Muscle of back (tissue), 13 donors: ENCODE measurements at places on chromosomes 16 and 17. TPM values are rescaled to one million over a fixed set of nuclear protein-coding genes. Genes with fewer than 3 reads are reported as not detected.

DNA sequence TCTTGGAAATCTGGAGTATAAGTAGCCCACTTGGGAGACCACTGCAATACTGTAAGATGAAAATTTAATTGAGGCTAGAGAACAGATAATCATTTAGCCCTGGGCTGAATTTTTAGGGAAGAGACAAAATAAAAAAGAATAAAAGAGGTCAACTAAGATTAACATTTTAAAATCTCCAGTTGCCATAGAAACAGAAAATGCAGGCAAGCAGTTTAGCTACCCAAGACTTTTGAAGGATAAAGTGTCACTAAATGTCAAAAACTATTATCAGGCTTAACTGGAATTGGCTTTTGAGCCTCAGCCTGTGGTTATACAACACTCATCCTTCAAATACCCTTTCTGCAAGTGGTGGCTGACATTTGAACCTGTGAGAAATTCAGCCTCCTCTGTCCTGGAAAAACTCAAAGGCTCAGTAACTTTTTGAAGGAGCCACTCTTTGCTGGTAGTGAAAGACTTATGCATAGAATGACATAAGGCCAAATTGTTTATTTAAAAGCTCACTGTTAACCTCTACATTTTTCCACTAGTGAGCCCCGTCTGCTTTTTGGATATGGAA is 220.7 kb upstream of the KCNJ16 start:
- DNase-seq, result no peak

GRCh38 chr17:46160169-46160568 is 33.1 kb downstream of the KANSL1 start:
- no peak for DNase-seq

DNA sequence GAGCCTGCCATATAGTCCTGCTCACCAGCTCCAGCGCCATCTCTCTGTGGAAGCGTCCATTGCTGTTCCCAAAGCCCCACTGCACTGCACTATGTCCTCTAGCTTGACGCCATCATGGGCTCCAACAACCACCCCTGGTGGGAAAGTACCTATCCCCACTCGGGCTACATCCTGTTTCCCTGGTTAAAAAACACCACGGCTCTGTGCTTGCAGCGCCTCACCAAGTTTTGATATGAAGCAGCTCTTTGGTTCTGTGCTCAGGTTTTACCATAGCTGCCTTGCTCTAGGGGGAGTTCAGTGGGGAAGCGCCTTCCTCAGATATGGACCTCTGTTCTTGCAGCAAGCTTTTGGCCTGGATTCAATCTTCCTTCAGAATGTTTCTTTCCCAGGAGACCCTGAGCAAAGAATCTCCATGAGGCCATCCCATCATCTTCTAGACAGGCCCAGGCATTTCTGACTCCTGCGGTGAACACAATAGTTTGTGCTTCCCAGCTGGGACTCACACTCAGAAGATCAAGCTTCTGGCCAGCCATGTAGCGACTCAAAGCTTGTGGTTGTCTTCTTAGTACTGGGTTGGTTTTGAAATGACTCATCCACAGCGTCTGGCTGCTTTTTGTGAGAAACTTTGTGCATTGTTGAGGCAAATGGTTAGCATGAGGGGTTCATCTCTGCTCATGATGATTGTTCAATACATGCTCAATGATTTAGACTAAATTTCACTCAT is 39.5 kb downstream of the DYNLRB2 start:
- DNase-seq, result no peak

- DNase-seq, result no peak
These were observed 23.4 kb downstream of the MAPK8IP3 start for GRCh38 chr16:1729445-1729844.

The BCAR1 gene
- polyA plus RNA-seq, result 40.3 TPM

DNA sequence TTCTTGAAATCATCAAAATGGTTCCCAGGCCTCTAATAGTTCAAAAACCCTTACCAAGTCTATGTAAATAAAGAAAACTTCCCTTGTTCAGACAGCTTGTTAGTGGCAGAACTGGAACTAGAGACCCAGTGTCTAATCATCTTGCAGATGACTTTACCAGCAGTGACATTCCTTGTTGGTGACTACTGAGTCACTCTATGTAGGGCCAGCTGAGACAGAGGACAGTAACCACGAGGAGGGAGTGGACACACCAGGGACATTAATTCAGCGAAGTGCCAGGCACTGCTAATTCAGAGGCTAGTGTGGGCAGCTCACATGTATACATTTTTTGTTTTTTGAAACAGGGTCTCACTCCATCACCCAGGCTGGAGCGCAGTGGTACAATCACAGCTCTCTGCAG is 6.1 kb upstream of the HEATR3 start:
- no peak for DNase-seq

The GDPD1 gene
- 2.9 TPM for polyA plus RNA-seq

DNA sequence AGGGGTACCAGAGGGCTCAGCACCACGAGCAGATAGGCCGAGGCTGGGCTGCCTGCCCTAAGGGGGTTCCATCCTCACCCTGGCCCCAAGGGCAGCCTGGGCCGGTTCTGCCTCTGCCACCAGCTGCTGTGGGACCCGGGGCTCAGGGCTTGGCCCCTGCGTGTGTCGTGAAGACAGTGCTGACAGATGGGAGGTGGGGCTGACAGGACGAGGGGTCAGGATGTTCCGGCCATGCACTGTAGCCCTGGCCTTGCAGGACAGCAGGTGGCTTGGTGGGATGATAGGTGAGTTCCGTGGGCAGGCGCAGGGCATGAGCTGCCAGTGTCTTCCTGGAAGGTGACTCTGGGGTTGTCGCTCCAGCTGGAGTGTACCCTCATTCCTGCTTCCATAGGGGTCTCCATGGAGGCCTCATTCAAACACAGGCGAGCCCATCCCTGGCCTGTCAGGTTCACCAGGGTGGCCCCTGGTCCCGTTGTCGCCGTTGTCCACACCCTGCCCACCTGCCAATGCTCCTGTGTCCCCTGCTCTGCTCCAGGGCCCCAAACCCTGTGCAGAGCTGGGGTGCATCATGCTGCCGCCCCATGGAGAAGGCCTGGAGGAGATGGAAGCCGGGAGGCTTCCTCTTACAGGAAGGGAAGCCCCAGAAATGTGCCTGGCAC is 57.2 kb downstream of the WDR45B start:
- DNase-seq, result no peak

DNA sequence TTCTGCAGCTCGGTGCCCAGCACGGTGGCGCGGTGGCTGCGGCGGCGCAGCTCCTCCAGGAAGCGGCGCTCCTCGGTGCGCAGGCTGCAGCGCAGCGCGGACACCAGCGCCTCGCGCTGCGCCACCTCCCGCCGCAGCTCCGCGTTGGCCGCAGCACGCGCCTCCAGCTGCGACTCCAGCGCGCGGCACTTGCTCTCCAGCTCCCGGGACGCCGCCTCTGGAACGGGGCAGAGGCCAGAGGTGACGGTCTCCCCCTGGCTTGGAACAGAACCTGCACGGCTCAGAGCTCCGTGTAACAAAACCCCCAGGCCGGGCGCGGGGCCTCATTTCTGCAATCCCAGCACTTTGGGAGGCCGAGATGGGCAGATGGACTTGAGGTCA is 13.2 kb upstream of the CLUH start:
- DNase-seq, result peak; percentile 59

The CHST5 gene
- 0.05 TPM for polyA plus RNA-seq

- DNase-seq, result no peak
These were observed 27.8 kb downstream of the PAFAH1B1 start for GRCh38 chr17:2621241-2621640.

The MGAT5B gene
- 0.93 TPM for polyA plus RNA-seq

DNA sequence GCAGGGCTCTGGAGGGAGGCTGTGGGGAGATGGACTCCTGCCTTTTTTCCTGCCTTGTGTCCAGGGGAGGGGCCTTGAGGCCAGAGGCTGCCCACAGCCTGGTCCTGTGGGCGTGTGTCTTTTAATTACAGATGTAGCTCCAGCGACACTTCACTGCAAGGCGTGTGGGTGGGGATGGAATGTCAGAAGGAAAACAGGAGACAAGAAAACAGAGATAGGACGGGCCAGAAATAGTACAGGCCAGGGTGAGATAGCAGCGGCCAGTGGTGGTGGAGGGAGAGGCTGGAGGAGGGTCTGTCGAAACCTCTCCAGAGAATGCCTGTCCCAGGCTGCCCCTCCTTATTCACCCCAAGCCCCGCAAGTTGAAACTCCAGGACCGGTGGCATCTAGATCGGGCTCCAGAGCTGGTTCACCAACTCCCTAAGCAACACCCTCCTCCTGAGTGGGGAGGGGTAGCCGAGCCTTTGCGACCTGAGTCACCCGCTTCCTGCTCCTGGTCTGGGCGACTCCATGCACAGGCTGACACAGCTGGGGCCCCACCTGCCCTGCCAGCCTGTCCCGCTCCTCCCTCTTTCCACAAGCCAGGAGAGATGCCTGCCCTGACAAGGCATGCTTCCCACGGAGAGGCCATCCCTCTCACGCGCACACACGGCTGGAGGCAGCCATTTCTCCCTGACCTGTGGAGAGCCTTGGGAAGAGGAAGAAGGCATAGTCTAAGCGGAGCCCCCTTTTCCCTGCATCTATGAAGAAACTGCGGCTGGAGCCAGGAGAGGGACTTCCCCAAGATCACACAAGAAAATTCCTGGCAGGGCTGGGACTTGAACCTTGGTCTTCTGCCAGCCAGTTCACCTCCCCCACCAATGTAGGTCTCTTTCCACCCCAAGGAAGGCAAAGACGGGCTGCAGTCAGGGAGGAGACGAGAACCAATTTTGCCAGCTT is 6.6 kb upstream of the JUP start:
- no peak for DNase-seq

DNA sequence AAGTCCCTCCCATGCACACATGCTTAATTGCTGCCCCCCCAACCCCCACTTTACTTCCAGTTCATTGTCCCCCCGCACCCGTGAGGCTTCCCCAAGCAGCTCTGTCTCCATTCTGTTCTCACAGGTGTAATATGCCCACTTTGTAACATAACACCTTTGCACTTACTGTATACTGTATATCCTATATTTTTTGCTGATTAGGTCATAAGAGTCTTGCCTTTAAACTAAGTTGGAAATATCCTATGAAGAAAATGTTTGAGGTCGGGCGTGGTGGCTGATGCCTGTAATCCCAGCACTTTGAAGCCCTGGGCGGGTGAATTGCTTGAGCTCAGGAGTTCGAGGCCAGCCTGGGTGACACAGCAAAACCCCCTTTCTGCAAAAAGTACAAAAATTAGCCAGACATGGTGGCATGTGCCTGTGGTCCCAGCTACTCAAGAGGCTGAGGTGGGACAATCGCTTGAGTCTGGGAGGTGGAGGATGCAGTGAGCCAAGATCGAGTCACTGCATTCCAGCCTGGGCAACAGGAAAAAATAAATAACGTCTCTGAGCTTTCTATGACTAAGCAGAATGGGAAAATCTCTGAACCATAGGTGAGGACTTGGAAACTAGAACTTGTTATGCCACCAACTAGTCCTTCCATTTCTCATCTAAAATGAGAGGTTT is 76.1 kb downstream of the TNRC6C start:
- DNase-seq, result no peak

The KRTAP9-2 gene
- not detected for polyA plus RNA-seq

GRCh38 chr16:8935989-8936388 is 27.7 kb downstream of the USP7 start:
- no peak for DNase-seq
